Amniotic stem cell (primary cell): ENCODE measurements at places on chromosomes 1 and 21.
A peak's percentile ranks its signal among the peaks of the same experiment; 100 is the strongest.

GRCh38 chr1:47440599-47441081, 2.8 kb downstream of the FOXD2 start:
- no peak for DNase-seq

- no peak for DNase-seq
These were observed 13.2 kb downstream of the AMPD2 start for GRCh38 chr1:109632671-109633346.

GRCh38 chr1:13628711-13629110, 45.1 kb downstream of the PDPN start:
- DNase-seq, result no peak

- DNase-seq, result no peak
These were observed at the start of gene TSPAN2 for GRCh38 chr1:115089420-115090185. TSPAN2 (minus strand) TSS chr1:115089503; CDS start chr1:115089432, 71 bp downstream.

DNA sequence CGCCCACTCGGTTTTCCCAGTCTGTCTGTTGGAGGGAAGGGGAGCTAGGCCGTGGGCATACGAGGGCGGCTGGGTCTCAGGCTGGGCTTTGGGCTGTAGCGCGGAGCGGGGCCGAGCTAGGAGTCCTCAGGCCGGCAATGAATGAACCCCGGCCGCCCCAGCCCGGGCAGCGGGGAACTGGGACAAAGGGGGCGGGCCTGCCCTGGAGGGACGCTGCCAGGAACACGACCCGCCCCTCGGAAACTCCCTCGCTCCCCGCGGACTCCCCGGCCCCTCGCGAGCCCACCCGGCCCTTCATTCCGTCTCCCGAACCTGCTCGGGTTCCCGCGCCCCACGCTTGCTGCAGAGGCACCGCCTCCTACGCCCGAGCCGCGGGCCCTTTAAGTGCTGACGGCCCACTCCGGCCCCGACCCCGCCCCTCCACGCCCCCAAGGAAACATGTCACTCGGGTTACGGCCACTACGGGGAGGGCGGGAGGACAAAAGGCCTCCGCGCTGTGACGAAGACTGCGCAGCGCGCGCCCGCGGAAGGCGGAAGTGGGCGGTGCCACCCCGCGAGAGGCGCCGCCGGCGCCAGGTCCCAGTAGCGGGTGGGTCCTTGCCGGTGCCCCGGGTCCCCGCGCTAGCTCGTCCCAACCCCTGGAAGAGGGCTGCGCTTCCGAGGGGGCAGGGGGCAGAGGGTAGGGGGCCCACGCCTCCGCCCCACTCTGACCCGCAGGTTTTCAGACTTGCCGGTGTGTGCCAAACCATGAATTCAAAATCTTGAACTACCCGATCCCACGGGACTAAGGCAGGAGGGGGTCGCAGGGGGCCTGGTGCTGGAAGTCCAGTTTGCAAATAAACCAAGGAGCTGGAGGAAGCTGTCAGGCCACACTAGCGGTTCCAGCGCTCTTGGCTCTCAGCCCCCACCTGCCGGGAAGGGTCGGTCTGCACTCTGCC, at the start of gene GALE:
Gene GALE (minus strand): TSS at position 355 of the 938 bp plus-strand sequence. CDS start 1,747 bp downstream, outside the sequence.
- DNase-seq, result peak; percentile 90

GRCh38 chr1:115658646-115659045, 16.9 kb downstream of the VANGL1 start:
- no peak for DNase-seq

- peak; percentile 19 for DNase-seq
These were observed at the start of gene EPHB2 for GRCh38 chr1:22710701-22711049. EPHB2 (plus strand) TSS chr1:22710839; CDS start chr1:22710983, 144 bp downstream.

GRCh38 chr1:93207211-93207610, 26.7 kb downstream of the CCDC18 start:
- DNase-seq, result no peak

DNA sequence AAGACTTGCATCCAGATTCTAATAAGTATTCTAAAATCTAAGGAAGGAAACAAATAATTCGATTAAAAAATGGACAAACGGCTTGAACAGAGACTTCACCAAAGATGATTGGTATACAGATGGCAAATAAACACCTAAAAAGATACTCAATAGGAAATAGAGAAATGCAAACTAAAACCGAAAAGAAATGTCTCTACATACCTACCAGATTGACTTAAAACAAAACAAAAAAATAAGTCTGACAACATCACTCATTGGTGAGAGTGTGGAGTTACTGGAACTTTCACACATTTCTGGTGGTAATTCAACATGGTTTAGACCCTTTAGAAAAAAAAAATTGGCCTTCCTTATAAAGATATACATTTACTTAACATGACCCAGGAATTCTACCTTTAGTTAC, 869.8 kb downstream of the TTLL7 start:
- no peak for DNase-seq

- DNase-seq, result peak; percentile 35
These were observed 64.7 kb downstream of the SGIP1 start for GRCh38 chr1:66598670-66599069.

GRCh38 chr1:109909561-109909960, 1.1 kb upstream of the CSF1 start:
- DNase-seq, result no peak

DNA sequence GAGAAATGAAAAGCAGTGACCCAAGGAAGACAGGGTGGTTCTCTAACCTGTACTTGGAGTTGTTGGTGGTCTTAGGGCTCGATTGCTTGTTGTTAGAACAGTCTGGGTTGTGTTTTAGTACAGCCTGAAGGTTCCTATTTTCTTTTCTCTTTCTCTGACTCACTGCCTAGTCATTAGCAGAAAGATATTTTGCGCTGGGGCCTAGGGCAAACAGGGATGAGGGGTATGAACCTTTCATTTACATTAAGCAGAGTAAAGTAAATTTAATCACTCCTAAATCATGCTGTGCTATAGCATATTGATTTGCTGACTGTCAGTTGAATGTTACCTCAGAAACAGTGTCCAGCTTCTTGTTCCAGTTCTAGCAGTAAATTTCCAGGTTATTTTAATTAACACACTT, 197.2 kb downstream of the RWDD3 start:
- no peak for DNase-seq

DNA sequence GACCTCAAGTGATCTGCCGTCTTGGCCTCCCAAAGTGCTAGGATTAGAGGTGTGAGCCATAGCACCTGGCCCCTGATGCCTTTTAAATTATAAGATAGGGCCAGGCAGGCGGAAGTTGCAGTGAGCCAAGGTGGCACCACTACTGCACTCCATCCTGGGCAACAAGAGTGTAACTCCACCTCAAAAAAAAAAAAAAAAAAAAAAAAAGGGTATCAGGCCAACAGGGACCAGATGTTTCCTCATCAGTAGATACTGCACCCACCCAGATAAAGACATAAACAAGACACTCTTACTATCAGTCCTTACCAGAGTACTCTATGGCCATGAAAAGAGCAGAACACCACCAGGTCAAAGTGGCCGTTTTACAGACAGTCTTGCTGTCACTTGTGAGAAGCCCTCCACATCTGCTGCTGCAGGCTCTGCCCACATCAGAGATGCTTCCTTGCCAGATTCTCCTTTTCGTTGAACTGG, 3.3 kb downstream of the C21orf58 start:
- no peak for DNase-seq

GRCh38 chr1:234500269-234500668, 21.3 kb upstream of the TARBP1 start:
- no peak for DNase-seq

- no peak for DNase-seq
These were observed 37.3 kb upstream of the SYT14 start for GRCh38 chr1:209900734-209901133.
